Hepatic stellate cell (primary cell): ENCODE measurements at places on chromosomes 12 and 14.

GRCh38 chr14:100067481-100067880, 2.3 kb downstream of the EVL start:
- DNase-seq = no peak

DNA sequence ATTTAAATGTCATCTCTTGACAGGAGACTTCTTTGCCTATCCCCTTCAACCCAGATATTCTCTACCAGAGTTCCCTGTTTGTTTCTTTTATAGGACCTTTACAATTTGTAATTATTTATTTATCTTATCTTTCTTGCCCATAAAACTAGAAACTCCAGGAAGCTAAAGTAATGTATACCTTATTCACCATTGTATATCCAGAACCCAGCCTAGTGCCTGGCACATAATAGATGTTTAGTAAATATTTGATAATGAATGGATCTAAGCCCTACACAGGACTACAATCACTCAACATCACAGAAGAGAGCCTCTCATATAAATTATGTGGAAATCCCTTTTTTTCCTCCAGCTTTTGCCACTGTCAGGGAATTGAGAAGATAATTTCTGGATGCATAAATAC, 125.6 kb upstream of the CNOT2 start:
- no peak for DNase-seq

GRCh38 chr12:15146585-15146984, 74.6 kb downstream of the RERG start:
- DNase-seq = no peak

DNA sequence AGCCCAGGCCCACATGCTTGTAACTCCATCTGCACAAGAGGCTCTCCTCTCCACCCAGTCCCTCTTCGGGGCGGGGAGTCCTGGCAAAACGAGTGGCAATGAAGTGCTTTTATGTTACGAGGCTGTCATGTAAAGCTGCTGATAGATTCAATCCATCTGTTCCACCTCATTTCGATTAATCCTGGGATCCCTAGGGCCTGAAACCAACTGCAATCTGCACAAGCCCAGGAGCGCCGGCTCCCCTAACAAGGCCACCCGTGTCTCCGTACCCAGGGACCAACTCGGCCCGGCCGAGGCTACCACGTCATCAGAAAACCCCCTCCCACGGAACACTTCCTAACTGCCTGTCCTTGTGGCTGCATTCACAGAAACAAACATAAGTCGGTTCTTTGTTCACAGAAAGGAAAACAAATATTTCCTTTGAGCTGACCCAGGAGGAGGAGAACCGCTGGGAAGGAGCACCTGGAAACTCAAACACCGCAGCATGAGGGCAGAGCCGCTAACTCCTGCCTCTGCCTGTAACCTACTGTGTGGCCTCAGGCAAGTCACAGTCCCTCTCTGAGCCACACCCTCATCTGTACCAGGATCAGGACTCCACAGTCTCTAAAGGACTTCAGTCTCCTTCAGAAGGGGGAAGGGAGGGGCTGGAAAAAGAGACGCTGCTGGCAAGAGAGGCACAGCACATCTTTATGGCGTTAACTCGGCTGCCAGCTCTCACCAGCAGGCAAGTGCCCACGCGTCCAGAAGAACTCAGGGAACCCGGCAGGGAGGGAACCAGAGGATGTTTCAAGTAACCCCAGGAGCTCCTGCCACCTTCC, 47.8 kb downstream of the CCDC88C start:
- no peak for DNase-seq

DNA sequence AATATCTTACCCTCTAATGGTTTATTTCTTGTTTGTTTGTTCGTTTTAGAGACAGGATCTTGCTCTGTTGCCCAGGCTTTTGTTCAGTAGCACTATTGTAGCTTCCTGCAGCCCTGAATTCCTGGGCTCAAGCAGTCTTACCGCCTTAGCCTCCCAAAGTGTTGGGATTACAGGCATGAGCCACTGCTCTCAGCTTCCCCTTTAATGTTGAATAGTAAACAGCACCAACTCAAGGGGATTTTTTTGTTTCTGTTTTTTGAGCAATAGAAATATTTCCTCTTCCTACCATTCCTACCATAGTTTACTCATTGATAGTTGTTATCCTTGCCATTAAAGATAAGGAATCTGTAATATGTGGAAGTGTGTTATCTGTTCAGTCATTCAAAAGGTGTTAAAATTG, 10.7 kb downstream of the ARID4A start:
- DNase-seq = no peak

GRCh38 chr12:132748319-132748718, 13.3 kb downstream of the ANKLE2 start:
- no peak for DNase-seq

DNA sequence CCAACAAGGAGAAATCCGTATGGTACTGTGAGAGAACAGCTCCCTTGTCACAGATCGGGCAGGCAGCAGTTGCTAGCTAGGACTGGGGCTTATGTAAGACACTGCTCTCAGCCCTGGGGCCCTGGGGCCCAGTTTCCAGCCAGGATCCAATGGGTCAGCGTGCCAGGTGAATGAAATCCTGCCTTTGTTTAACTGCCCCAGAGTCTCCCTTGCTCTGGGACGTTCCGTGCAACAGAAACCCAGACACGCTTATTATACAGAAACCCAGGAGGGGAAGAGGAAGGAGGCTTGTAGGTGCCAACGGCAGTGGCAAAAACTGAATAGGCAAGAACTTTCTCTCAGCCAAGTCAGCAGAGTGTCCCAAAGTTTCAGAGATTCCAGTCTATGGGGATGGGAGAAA, 110.6 kb downstream of the DIO2 start:
- DNase-seq = no peak

- no peak for DNase-seq
Measured at GRCh38 chr14:46651526-46652144, at the start of gene RPL10L. RPL10L (minus strand) TSS chr14:46651781; CDS start chr14:46651736, 45 bp downstream.

- no peak for DNase-seq
Measured at GRCh38 chr12:130982565-130983225, 29.0 kb downstream of the ADGRD1 start.

DNA sequence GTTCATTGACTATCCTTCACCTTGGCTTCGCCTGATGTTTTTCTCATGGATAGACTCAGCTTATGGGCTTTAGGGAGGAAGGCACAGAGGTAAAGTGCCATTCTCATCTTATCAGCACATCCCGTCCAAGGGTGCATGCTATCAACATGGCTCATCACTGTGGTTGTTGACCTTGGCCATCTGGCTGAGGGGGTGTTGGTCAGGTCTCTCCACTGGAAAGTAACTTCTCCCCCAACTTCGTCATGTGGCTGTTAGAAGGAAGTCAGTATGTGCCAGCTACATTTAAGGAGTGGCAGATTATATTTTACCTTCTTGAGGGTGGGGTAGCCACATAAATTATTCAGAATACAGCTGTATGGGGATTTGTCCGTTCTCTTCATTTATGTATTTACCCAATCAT, 68.9 kb downstream of the EML1 start:
- DNase-seq = peak; percentile 61

GRCh38 chr12:123037791-123038190, 57.3 kb downstream of the ARL6IP4 start:
- no peak for DNase-seq
